ENCODE measurements at places on chromosomes 1 and 21.

GRCh38 chr1:23810818-23811540 lies 10.4 kb upstream of the GALE start:
- no peak for DNase-seq

- no peak for DNase-seq
These were observed at the start of gene RYR2 for GRCh38 chr1:237041795-237042525. Gene RYR2, plus strand, starts transcription at chr1:237042184. Its CDS starts 338 bp downstream, at chr1:237042522.

- no peak for DNase-seq
These were observed 69.5 kb downstream of the TMPRSS15 start for GRCh38 chr21:18334066-18334465.

DNA sequence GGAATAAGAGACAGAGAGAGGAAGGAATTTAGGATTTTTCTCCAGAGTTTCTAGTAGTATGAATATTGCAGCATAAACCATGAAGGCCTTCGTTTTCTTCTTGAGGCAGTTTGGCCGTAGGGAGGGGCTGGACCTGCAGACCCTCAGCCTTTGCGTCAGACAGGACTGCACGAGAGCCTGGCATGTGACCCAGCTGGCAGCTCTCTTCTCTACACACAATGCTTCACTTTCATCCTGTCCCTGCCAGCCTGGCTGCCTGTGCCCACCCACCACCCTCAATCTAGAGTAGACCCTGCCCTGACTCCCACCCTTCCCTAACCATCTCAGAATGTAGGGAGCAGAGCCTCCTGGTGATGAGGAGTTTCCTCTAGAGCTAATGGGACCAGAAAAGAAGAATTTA lies 1.6 kb downstream of the CA14 start:
- DNase-seq = no peak

DNA sequence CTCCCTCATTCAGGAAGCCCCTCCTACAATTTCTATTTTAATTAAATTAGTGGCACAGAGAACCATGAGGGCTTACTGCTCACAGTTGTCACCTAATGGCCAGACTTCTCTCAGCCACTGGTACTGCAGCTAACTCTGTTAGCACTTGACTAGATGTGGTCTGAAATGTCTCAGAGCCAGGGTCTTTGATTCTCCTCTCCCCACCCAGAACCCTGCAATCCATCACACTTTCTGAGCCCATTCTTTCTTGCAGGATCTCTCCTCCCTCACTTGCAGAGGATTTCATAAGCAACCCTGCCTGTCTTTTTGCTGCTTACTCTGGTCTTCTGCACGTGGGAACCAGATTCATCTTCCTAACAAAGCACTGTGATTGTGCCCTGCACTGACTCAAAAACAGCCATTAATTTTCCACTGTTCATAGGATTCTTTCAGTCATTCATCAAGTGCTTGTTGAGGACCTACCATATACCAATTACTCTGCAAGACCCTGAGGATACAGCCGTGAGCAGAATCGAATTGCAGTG lies 108.4 kb downstream of the EDEM3 start:
- no peak for DNase-seq

- DNase-seq = no peak
These were observed 6.9 kb downstream of the C21orf58 start for GRCh38 chr21:46316708-46317324.

DNA sequence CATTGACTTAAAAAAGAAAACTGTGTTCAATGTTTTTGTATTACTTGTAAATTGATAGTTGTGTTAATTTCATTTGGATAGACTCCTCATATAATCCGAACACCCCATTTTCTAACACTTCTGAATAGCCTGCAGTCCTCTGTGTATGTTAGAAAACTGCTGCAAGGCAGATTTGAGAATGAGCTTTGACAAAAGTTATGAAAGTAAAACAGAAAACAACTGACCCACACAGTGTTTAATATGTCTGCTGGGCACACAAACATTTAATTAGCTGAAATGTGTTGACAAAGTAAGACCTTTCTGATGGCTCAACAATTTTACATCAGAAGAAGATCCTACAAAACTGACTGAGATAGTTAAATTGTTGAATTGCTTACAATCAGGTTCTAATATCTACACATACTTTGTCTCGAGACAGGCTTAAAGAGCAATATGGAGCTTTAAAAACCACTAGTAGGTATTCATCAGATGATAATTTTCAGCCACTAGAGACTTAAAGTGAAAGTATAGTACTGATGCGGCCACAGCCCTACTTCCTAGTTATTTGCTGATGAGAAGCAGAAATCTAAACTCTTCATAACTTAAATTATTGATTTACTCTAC lies 40.0 kb upstream of the PRMT6 start:
- peak; percentile 2 for DNase-seq

- DNase-seq = peak; percentile 88
These were observed 24.1 kb downstream of the ETNK2 start for GRCh38 chr1:204127597-204128242.

DNA sequence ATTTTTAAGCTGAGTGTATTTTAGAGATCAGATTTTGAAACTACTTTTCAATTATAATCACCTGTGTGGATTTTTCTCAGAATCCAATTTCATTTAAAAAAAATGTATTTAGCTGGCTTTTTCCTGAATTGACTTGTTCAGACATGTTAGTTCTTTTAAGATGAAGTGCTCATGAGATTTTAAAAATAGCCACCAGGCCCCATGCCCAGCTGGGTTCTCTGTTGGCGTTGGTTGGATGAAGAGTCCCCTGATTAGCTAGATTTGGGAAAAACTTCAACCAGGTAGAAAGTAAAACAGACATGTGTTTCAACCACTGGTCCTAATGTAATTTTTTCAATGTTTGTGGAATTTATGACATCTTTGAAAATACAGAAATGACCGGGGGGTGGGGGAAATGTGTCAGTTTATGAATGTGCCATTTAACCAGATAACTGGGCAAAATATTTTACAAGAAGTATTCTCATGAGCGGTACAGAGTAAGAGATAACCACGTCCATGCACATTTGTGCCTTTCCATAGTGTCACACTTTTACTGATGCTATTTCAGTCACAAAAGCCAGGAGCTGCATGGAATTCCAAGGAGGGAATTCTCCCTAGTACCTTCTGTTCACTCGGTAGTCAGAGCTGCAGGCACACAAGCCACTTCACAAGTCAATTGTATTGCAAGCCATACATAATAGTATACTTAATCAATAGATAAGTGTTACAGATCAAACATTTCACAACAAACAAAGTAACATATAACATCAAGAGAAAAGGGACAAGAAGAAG lies 51.1 kb downstream of the KCNK1 start:
- no peak for DNase-seq

DNA sequence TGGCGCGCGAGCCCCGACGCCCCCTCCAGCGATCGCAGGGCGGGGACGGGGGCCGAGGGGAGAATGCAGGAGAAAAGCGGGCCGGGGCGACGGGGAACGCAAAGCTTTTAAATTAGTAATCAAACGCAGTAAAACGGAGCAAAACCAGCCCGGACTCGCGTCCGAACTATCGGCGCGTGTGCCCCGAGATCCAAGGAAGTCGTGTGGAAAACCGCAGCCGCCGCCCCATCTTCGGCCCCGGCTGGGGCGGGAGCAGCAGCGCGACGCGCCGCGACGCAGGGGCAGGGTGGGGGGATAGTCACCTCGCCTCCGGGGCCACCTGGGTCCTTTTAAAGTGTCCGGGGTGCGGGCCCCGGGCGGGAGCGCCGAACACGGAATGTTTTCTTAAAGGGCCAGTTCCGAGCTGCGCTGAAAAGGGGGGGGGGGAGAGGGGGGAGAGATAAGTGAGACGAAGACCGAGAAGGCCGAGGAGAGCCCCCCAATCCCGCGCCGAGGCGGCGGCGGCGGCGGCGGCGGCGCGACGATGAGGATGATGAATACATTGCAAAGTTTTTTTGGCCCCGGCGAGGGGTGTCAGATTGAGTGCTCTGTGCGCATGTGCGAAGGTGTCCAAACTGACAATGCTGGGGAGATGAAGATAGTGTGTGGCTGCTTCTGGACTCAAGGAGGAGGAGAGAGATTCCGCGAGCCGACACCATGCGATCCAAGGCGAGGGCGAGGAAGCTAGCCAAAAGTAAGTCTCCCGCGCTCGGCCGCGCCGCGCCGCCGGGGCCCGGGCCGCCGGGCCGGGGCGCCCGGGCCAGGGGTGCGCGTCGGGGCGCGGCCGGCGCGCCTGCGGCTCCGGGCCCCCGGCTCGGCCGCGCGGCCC lies at the start of gene PRDM16:
Gene PRDM16 (plus strand): TSS at position 640 of the 868 bp plus-strand sequence. CDS start 57 bp downstream, at position 697.
- peak; percentile 38 for DNase-seq

DNA sequence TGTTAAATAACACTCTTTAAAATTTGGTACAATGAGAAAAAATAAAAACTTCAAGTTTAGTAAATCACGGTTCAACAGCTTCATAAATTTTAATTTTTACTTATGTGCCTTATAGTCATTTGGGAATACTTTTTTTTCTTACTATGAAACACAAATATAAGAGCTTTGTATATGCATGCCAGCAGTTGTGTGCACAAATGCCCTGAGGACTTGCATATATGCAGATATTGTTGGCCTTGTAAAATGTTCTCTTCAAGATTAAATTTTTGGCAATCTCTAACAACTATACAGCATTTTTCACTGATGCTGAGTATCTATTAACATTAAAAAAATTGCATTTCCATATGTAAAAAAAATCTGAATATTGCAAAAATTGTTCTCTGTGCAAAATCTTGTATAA lies 458.7 kb upstream of the BRINP3 start:
- no peak for DNase-seq

DNA sequence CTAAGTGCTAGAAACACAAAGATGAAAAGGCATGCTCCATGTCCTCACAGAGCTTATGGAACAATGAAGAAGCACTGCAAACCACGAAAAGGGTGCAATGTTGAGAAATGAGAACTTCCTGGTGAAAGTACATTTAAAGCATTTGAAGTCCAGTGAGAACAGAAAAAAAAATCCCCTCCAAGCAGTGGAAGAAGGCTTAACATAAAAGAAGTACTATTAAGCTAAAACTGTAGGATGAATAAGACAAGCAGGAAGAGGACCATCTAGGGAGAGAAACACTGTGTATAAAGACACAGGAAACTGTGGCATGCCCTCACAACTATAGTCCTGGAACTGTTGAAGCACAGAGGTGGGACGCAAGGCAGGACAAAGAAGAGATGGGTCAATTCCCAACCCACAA lies 10.0 kb downstream of the TP53BP2 start:
- no peak for DNase-seq

DNA sequence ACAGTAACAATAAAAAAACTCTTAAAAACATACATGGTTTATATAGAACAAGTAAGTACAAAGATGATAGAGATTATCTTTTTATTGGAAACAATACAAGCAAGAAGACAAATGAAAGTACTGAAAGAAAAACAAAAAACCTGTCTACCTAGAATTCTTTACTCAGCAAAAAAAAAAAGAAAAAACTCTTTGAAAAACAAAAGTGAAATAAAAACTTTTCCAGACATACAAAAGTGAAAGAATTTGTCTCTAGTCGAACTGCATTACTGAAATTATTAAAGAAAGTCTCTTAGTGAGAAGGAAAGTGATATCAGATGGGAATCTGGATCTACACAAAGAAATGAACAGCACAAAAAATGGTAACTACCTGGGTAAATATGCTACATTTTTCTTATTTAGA lies 2.7 kb upstream of the HMCN1 start:
- DNase-seq = no peak

GRCh38 chr1:235513495-235514366 lies 9.5 kb upstream of the B3GALNT2 start:
- peak; percentile 72 for DNase-seq

GRCh38 chr21:23101111-23101510 lies 2102.9 kb downstream of the NCAM2 start:
- DNase-seq = no peak

DNA sequence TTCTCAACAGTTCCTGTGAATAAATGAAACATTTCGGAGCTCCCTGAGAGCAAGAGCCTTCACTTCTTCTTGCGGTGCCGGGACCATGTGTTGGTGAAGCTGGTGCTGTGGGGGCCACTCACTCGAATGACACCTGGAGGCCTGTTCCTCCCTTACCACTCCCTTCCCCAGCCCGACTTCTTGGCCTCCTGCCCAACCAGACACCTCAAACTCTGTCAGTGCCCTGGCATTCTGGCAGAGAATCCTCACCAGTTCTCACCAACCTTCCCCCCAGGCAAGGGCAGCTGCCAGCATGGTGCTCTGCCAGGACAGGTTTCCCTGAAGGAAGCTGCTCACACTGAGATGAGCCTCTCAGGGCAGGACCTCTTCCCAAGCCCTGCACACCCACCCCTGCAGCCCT lies 68.3 kb downstream of the MPZL1 start:
- no peak for DNase-seq

GRCh38 chr1:5720936-5721335 lies 271.3 kb downstream of the NPHP4 start:
- no peak for DNase-seq

GRCh38 chr1:148264374-148265276 lies 112.5 kb upstream of the NBPF11 start:
- DNase-seq = peak; percentile 89

DNA sequence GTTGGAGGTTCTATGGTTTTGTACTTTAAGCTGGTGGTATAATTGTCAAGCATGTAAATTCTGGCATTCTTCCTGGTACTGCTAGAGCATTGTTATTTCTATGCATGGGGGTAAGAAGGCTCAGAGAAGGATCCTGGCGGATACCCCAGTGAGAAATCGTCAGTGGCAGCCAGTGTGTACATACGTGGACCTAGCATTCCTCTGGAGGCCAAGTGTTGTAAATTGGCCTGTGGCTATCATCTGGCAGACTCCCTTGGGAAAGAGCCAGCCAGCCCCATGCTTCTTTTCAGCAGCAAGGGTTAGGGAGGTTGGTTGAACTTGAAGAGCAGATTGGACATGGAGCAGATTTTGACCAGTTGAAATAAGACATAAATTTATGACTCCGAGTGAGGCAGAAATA lies 5.2 kb upstream of the AGO3 start:
- DNase-seq = peak; percentile 57

GRCh38 chr21:42614396-42614795 lies 39.0 kb upstream of the PDE9A start:
- DNase-seq = no peak

GRCh38 chr1:30768830-30769718 lies 11.5 kb upstream of the LAPTM5 start:
- DNase-seq = no peak

- DNase-seq = no peak
These were observed 1.2 kb downstream of the LURAP1 start for GRCh38 chr1:46204406-46204742.

GRCh38 chr1:19087017-19087736 lies 122.9 kb downstream of the UBR4 start:
- no peak for DNase-seq

- no peak for DNase-seq
These were observed 25.0 kb downstream of the RIMS3 start for GRCh38 chr1:40640314-40641076.

- no peak for DNase-seq
These were observed 12.1 kb downstream of the TRAPPC10 start for GRCh38 chr21:44024257-44024656.

DNA sequence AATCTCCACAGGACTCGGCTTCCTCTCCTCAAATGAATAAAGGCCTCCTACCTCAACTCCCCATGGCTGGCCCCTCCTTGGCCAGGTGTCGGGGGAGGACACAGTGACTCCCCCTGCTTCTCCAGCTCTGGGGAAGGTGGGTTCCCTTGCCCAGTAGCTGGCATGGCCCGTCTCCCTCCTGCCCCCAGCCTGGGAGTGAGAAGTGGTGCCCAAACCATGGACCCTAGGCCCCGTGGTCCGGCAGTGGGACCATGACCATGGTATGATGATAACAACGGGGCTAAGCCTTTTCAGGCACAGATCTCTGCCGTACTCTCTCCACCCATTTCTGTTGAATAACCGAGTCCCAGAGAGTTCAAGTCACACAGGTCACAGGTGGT lies 11.2 kb downstream of the PLA2G2F start:
- no peak for DNase-seq
